ENCODE measurements at places on chromosomes 6 and 20. TPM values are rescaled to one million over a fixed set of nuclear protein-coding genes. Genes with fewer than 3 reads are reported as not detected.

The RNF217 gene
- total RNA-seq = 7.2 TPM

The LPIN3 gene
- 13.7 TPM for total RNA-seq

The RFX6 gene
- total RNA-seq = not detected

The BCAS1 gene
- 0.36 TPM for total RNA-seq

The NNAT gene
- not detected for total RNA-seq

The NOTCH4 gene
- 0.76 TPM for total RNA-seq

The GPR6 gene
- not detected for total RNA-seq

The C6orf58 gene
- not detected for total RNA-seq

The SLC17A3 gene
- total RNA-seq = 1.1 TPM

The ADIG gene
- not detected for total RNA-seq

The SLC29A1 gene
- 49.9 TPM for total RNA-seq

The PKIB gene
- total RNA-seq = 0.71 TPM

The LY6G6D gene
- not detected for total RNA-seq

The FABP7 gene
- not detected for total RNA-seq

The ALDH5A1 gene
- total RNA-seq = 8.0 TPM

The RBPJL gene
- total RNA-seq = not detected

The BTN1A1 gene
- not detected for total RNA-seq

The SLC16A10 gene
- 0.70 TPM for total RNA-seq

The ESR1 gene
- not detected for total RNA-seq

The CCN6 gene
- total RNA-seq = not detected

The TRIM40 gene
- total RNA-seq = not detected

The KHDC3L gene
- not detected for total RNA-seq

The FOXO3 gene
- 13.8 TPM for total RNA-seq

The PERP gene
- total RNA-seq = 75.6 TPM

The C6orf89 gene
- 14.5 TPM for total RNA-seq

The DEF6 gene
- total RNA-seq = 0.26 TPM

The HDGFL1 gene
- total RNA-seq = not detected

The SLC35D3 gene
- total RNA-seq = 0.05 TPM

The LPA gene
- total RNA-seq = 0.09 TPM

The CCR6 gene
- total RNA-seq = not detected

The HLA-DRB1 gene
- total RNA-seq = not detected

The PLG gene
- total RNA-seq = not detected

The TXLNB gene
- not detected for total RNA-seq

The GMDS gene
- 7.5 TPM for total RNA-seq

The WFDC10A gene
- not detected for total RNA-seq

The DBNDD2 gene
- total RNA-seq = 28.0 TPM
